ENCODE measurements at places on chromosomes 11 and 22.

- no peaks in the 10 kb centered on the region for H3K4me1 ChIP-seq
- no peak overlapping the region for H3K4me3 ChIP-seq
- H3K27me3 ChIP-seq, result no peaks in the 10 kb centered on the region
- no peak overlapping the region for H3K27ac ChIP-seq
- no peaks in the 10 kb centered on the region for H3K36me3 ChIP-seq
These were observed 69.1 kb downstream of the C11orf87 start for GRCh38 chr11:109490953-109491635.

- H3K27me3 ChIP-seq, result no peaks in the 10 kb centered on the region
- H3K36me3 ChIP-seq, result no peaks in the 10 kb centered on the region
- no peak overlapping the region for H3K4me3 ChIP-seq
These were observed 275.3 kb downstream of the C11orf87 start for GRCh38 chr11:109697140-109697843.

- no peak overlapping the region for H3K27ac ChIP-seq
- DNase-seq, result no peak
- H3K4me3 ChIP-seq, result no peak overlapping the region
- no peaks in the 10 kb centered on the region for H3K27me3 ChIP-seq
- H3K36me3 ChIP-seq, result no peaks in the 10 kb centered on the region
These were observed 51.1 kb downstream of the IGSF9B start for GRCh38 chr11:133905677-133906156.

DNA sequence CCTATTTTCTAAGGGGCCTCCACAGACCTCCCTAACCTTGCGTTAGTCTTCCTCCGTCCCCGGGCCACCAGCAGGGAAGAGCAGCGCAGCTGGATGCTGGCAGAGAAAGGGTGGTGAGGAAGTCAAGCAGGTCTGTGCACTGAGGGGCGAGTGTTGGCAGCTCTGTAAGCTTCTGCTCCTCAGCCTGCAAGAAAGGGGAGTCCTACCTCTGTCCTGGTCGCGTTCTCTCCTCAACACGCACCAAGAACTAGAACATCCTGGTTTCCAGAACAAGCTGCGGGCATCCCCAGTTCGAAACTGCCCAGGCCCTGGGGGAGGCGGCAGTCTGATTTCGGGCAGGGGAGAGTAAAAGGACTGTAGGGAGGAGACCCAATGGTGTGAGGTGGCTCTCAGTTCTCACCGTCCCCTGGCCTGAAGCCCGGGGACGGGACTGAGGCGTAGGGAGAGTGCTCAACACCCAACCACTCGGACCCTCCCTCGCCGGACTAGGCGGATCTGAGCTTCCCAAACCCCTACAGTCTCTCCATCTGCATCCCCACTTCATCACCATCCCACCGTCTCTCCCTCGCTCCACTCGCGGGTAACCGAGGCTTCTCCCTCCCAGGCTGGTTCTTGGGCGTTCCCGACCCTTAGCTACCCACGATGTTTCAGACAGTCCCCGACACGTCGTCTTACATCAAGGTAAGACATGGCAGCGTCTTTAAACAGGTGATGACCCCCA lies 7.7 kb upstream of the FLI1 start:
- no peak for DNase-seq
- no peak overlapping the region for H3K27ac ChIP-seq
- peaks cover 13% of the 10 kb centered on the region for H3K27me3 ChIP-seq
- H3K4me3 ChIP-seq, result no peak overlapping the region
- H3K36me3 ChIP-seq, result no peaks in the 10 kb centered on the region

- no peak overlapping the region for H3K27ac ChIP-seq
- no peaks in the 10 kb centered on the region for H3K27me3 ChIP-seq
- H3K4me3 ChIP-seq, result no peak overlapping the region
- DNase-seq, result no peak
- no peaks in the 10 kb centered on the region for H3K4me1 ChIP-seq
These were observed 48.8 kb downstream of the ENDOD1 start for GRCh38 chr11:95138448-95138847.

DNA sequence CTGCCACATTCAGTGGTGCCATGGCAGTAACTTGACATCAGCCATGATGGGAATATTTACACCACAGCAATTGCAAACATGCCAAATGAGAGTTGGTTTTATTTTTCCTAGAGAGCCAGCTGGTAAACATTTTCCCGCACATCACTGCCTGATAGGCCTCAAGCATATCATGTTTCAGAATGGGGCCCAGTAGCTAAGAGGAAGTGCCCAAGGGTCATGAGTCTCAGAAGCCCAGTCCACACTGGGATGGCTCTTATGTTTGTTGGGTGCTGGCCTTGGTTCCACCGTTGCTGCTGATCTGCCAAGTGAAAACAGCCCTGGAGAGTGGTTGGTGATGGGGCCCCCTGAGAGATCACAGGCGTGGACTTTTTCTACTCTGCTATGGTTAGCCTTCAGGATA lies 64.3 kb upstream of the NAV2 start:
- no peak for DNase-seq
- no peaks in the 10 kb centered on the region for H3K36me3 ChIP-seq
- no peaks in the 10 kb centered on the region for H3K27me3 ChIP-seq
- H3K4me1 ChIP-seq, result no peaks in the 10 kb centered on the region
- no peak overlapping the region for H3K27ac ChIP-seq

GRCh38 chr11:106031202-106031810 lies 9.3 kb upstream of the MSANTD4 start:
- no peak for DNase-seq
- H3K27ac ChIP-seq, result no peak overlapping the region
- no peaks in the 10 kb centered on the region for H3K4me1 ChIP-seq
- no peak overlapping the region for H3K4me3 ChIP-seq
- H3K27me3 ChIP-seq, result no peaks in the 10 kb centered on the region

GRCh38 chr11:17169876-17170275 lies 37.9 kb downstream of the PIK3C2A start:
- H3K4me3 ChIP-seq, result no peak overlapping the region
- H3K36me3 ChIP-seq, result peaks cover 6% of the 10 kb centered on the region
- peaks cover 5% of the 10 kb centered on the region for H3K4me1 ChIP-seq
- DNase-seq, result no peak

GRCh38 chr22:43396934-43397457 lies 14.8 kb upstream of the MPPED1 start:
- no peaks in the 10 kb centered on the region for H3K36me3 ChIP-seq
- no peak for DNase-seq
- H3K27me3 ChIP-seq, result no peaks in the 10 kb centered on the region
- H3K4me3 ChIP-seq, result no peak overlapping the region
- peaks cover 17% of the 10 kb centered on the region for H3K4me1 ChIP-seq
- H3K27ac ChIP-seq, result peak overlapping the region; percentile 57

Data from liver (tissue), 10 donors.